ENCODE measurements at places on chromosomes 12 and 14. TPM values are rescaled to one million over a fixed set of nuclear protein-coding genes. Genes with fewer than 3 reads are reported as not detected.

Gene TBC1D30
- 0.40 TPM for total RNA-seq

Gene BMP4
- not detected for total RNA-seq

Gene KLHL33
- total RNA-seq: 0.59 TPM

Gene OVCH1
- not detected for total RNA-seq

Gene SLC5A8
- total RNA-seq: not detected

Gene TAS2R7
- not detected for total RNA-seq

Gene HSPB8
- not detected for total RNA-seq

Gene CELA1
- not detected for total RNA-seq

Gene SLC10A1
- total RNA-seq: not detected

Gene LGMN
- total RNA-seq: 2.1 TPM

Gene MGAT4C
- not detected for total RNA-seq

Gene RNASE2
- not detected for total RNA-seq

Gene BICDL1
- total RNA-seq: 103 TPM

Gene CCDC177
- not detected for total RNA-seq

Gene NR1H4
- not detected for total RNA-seq

Gene RFX4
- total RNA-seq: not detected

Gene TAS2R31
- 1.2 TPM for total RNA-seq

Gene IL26
- not detected for total RNA-seq

Gene SIX4
- not detected for total RNA-seq

Gene OSGEP
- total RNA-seq: 39.5 TPM

Gene LIN52
- total RNA-seq: 10.1 TPM

Gene NUDT14
- 9.7 TPM for total RNA-seq

Gene DPY19L2
- total RNA-seq: 6.4 TPM

Gene TTC9
- total RNA-seq: 5.7 TPM

Gene FAM216A
- 77.3 TPM for total RNA-seq

Gene GPR68
- 11.9 TPM for total RNA-seq

Gene NTF3
- total RNA-seq: not detected

Gene PRH2
- not detected for total RNA-seq

Gene WSB2
- total RNA-seq: 26.2 TPM

All from activated CD8-positive, alpha-beta T cell treated with anti-CD3 and anti-CD28 coated beads for 36 hours (primary cell).